ENCODE measurements at places on chromosomes 12 and 14.

- no peak for DNase-seq
These were observed 83.8 kb upstream of the HMGA2 start for GRCh38 chr12:65740506-65740872.

GRCh38 chr12:132386926-132387497, 57.6 kb upstream of the GALNT9 start:
- no peak for DNase-seq

- DNase-seq = no peak
These were observed 49.7 kb downstream of the DRAM1 start for GRCh38 chr12:101927036-101927435.

- DNase-seq = peak; percentile 60
These were observed 6.2 kb upstream of the KRT84 start for GRCh38 chr12:52391618-52392002.

GRCh38 chr12:69578283-69578682, 7.0 kb upstream of the CCT2 start:
- no peak for DNase-seq

DNA sequence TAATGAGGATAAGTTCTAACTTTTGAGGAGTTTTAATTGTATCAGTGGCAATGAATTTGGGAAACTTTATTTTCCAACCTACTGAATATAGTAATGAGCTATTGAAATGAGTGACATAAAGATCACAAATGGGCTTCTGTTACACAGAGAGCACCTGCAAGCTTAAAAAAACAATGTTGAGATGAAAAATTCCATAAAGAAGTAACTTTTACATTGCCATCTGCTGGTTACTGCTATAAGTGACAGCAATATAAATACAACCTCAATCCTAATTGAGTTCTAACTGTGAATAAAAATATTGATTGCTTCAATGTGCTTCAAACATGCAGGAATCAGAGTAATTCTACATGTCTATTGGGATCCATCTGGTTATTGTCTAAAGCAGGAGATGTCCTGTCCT, 14.2 kb downstream of the WIF1 start:
- DNase-seq = no peak

- DNase-seq = no peak
These were observed 25.9 kb upstream of the WNK1 start for GRCh38 chr12:726281-727140.

- no peak for DNase-seq
These were observed 68.8 kb downstream of the LLPH start for GRCh38 chr12:66061557-66062289.

DNA sequence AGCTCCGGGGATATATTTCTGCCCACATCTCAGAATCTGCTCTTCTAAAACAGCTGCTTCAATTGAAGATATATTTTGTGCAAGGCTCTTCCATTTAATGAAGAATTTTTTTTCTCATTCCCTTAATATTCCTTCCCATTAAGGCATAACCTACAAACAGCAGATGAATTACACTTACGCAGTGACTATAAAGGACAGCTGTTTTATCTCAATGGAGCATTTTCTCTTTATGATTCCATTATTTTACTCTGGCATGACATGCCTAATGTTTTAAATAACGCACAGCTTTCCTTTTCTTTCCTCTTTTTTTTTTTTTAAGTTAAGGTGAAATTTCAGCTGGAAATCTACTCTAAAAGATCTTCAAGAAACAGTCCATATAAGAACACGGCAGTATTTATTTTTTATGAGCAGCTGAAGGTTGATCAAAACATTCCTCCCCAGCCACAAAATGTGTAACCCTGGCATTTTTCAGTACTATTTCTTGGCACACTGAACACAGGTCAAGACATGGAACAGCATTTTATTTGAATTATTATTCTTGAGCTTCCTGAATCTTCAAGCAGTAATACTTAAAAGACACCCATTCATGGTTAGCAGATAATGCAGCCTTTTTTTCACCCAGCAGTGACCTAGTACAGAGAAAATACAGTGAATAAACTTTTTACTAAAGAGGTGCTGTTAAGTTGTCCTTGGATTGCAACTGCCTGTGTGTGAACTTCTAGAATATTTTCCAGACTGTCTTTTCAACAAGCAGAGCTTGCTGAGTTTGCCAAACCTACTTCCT, 118.1 kb upstream of the FOXN3 start:
- DNase-seq = no peak

DNA sequence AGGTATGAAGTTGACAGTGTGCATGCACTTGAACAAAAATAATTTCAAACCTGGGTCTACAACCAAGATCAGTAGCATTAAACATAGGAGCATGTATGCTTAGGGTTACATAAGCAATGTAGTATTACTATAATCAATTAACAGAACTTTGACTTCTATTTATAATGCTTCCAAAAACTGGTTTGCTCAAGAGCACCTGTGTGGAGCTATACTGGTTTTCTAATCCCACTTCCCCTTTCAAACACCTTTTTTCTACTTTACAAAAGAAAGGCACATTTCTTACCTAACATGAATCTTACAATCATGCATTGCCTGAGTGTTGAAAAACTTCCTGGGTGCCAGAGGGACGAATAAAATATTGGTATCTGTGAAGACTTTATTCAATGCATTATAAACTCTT, 72.7 kb downstream of the EFCAB11 start:
- no peak for DNase-seq

DNA sequence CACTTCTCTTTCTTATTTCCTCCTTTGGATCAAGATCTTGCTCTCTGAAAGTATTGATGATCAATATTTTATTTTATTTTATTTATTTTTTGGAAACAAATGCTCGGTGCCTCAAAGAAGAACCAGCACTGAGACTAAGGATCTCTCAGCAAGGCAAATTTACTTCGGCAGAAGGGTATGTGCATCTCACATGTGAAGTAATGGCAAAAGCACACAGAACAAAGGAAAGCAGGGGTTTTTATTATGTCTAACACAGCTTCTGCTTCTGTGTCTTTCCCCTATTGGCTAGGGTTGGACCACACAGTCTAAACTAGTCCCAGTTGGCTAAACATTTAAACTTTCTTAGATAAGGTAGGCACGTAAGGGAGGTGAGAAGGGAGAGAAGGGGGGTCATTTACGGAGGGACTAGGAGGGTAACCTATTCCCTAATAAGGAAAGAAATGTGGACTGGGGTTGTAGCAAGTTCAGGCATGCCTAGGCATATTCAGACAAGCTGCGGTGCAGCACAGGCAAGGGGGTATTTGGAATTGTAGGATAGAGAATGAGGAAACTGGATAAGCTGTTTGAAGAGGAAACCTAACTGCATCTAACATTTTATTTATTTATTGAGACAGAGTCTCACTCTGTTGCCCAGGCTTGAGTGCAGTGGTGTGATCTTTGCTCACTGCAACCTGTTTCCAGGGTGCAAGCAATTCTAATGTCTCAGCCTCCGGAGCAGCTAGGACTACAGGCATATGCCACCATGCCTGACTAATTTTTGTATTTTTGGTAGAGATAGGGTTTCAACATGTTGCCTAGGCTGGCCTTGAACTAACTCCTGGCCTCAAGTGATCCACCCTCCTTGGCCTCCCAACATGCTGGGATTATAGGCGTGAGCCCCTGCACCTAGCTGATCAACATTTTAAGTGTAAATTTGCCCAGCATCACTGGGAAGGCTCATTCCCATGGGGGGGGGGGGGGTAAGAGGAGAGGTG, 90.0 kb upstream of the EIF5 start:
- no peak for DNase-seq

GRCh38 chr12:122228092-122228491, 2.2 kb upstream of the DIABLO start:
- no peak for DNase-seq

GRCh38 chr12:110699591-110700445, 10.9 kb upstream of the HVCN1 start:
- DNase-seq = no peak

DNA sequence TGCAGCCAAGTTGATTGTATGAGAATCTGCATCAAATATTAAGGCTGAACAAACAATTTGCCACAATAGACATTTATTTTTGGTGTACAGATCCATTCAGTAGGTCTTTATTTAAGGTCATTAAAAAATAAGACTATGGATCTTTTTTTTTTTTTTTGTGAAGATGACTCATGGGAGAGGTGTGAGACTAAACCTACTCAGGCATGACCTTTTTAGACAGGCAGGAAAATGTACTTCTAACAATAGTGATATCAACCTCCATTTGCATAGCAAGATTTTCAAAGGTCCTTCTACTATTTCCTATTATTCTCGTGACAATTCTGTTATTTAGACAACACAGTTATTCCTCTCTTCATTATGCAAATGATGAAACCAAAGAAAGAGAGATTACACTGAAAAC, 39.9 kb upstream of the PTPRR start:
- DNase-seq = no peak

- DNase-seq = no peak
These were observed 171.8 kb upstream of the ALG10B start for GRCh38 chr12:38144601-38145436.

DNA sequence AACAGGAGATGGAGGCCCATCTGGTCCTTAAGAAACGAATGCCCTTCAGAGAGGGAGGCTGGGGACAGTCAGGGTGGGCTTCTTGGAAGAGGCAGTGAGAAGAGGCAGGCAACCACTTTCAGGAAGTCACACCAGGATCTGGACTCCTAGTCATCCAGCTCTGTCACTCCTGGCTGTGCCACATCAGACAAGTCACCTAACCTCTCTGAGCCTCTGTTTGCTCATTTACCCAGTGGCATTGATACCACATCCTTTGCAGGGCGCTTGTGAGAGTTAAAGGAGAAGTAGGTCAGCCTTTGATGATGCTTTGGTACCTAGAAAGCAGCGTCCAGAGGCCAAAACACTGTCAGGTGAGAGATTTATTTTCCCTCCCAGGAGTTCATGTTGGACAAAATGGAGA, 11.1 kb downstream of the CCDC197 start:
- no peak for DNase-seq

All from NCI-H1436 (cell line).